ENCODE measurements at places on chromosomes 5 and 9.
A peak's percentile ranks its signal among the peaks of the same experiment; 100 is the strongest.

GRCh38 chr5:80251636-80252035 lies 4.2 kb downstream of the SERINC5 start:
- DNase-seq, result no peak

DNA sequence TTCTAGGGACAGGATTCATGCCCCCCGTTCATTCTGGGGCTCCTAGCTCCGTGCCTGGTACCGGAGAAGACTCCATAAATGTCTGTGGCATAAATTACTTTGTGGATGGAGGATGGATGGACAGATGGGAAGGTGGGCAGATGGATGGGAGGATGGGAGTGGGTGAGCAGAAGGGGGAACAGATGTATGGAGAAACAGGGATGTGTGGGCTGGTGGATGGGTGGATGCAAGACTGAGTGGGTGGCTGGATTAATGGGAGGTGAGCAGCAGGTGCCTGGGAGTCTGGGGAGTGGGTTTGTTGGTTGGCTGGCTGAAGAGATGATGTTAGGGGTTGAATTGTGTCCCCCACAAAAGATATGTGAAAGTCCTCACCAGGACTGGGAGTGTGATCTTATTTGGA lies 43.5 kb downstream of the SARDH start:
- no peak for DNase-seq

DNA sequence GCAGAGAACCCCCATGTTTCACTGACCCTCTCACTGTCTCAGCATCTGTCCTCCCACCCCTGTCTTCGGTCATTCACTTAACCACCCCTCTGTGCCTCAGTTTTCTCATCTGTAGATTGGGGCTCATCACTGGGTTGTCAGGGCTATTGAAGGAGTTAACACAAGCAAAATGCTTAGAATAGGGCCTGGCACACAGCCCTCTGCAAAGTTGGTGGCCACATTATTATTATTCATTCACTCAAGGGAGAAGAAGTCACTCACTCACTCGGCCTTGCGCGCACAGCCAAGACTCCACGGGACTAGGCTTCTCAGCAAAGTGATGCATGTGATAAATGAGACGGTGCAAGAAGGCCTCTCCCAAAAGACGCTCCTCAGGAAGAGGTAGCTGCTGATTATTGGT lies 8.0 kb downstream of the PDGFRB start:
- DNase-seq, result no peak

- DNase-seq, result no peak
These were observed 14.3 kb downstream of the CD180 start for GRCh38 chr5:67182301-67182790.

DNA sequence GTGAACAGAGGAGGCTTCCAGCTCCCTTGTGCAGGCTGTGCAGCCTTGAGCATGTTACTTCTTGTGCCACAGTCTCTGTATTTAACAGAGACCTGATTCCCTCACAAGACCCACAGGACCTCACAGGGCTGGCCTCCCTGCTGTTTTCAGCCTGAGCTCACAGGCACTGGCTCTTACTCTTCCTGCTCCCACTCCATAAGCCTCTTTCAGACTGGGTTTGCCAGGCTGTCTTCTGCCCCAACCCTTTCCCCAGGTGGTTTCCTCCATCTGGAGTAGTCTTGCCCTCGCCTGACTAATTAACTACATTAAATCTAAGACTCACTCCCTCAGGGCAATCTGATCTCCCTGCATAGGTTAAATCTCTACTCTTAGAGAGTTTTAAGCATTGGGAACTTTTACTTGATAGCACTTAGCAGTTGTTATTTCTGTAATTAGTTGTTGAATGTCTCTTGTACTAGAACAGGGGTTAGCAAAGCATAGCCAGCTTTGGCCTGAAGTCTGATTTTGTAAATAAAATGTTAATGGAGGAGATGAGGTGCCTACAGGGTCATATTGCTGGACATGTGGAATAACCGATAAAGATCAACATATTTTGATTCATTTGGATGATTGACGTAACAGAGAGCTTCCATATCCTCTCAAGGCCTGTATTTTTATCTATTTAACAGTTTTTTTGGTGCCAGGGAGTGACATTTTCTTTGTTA lies 28.6 kb upstream of the SPATA31E1 start:
- DNase-seq, result no peak

DNA sequence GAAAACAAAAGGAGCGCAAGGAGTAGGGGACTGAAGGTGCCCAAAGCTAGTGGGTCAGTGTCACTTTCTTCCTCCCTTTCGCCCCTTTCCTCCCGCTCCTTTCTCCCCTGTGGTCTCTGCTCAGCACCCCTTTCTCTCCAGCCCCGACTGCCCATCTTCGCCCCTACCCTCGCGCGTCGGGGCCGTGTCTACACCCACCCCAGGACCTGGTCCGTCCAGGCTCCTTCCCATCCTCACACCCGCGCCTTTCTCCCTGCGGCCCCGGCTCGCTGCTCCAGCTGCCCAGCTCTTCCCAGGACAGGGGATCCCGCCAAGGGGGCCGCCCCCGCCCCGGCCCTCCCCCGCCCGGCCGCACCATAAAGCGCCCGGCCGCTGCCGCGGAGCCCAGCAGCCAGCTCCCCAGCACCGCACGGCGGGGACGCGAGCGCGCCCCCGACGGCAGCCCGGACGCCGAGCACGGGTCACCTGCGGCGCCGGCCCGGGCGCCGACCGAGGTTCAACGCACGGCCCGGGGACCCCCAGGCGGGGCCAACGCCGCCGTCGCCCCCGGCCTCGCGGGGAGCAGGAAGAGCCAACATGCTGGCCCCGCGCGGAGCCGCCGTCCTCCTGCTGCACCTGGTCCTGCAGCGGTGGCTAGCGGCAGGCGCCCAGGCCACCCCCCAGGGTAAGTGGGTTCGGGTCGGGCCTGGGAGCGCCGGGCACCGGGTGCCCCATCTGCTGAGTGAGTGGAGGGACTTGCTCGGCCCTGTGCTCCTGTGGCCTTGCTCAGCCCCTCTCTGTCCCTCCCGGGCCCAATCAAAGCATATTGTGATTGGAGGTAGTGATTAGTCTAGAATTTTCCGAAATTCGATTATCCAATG lies at the start of gene THBS4:
Gene THBS4 (plus strand): TSS at position 387 of the 860 bp plus-strand sequence. CDS start 190 bp downstream, at position 577.
- DNase-seq, result no peak

DNA sequence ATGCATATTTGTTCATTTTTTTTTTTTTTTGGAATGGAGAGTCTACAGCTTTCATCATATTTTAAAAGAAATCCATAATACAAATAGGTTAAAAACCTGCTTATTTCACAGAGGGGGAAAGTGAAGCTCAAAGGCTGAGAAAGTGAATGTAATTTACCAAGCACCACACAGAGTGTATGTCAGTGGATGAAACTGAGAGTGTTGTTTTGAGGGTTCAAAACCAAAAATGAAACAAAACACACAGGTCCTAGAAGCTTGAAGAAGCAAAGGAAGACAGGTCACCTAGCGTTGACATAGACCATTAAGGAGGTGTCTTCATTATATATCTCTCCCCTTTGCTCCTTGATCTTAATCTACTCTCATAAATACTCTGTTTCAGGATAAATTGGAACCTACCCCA lies 7.5 kb downstream of the NMUR2 start:
- no peak for DNase-seq

DNA sequence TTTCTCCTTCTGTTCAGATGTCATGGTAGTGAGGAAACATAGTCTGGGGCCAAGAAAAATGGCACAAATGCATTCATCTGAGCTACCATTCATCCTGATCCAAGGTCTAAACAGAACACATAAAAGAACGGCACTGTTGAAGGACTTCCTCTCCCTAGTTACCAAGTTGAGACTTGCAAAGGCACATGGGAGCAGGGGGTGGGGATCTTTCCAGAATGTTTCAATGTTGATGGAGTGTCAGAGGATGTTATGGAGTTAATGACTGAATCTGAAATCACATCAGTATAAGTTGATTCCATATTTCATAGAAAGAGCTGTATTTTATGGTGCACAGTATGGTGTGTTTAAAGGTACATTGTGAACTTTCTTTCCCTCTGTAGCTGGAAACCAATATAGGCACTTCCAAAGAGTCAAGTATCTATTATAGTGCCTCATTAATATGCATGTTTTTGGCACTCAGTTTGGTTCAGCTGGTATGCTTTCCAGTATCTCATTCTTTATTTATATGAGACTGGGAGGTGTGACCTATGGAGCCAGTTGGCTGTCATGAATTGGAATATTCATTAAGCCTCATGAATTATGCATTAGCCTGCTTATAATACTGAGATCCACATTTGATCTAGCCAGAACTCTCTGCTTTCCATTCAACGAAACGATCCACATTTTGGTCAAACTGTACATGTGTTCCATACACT lies 603.0 kb downstream of the NR2F1-AS1 start:
- DNase-seq, result no peak

- DNase-seq, result no peak
These were observed 204.1 kb downstream of the EBF1 start for GRCh38 chr5:158895588-158895987.

GRCh38 chr5:63686938-63687337 lies 275.3 kb downstream of the HTR1A start:
- no peak for DNase-seq

GRCh38 chr5:73678322-73678740 lies 52.3 kb downstream of the ARHGEF28 start:
- no peak for DNase-seq

DNA sequence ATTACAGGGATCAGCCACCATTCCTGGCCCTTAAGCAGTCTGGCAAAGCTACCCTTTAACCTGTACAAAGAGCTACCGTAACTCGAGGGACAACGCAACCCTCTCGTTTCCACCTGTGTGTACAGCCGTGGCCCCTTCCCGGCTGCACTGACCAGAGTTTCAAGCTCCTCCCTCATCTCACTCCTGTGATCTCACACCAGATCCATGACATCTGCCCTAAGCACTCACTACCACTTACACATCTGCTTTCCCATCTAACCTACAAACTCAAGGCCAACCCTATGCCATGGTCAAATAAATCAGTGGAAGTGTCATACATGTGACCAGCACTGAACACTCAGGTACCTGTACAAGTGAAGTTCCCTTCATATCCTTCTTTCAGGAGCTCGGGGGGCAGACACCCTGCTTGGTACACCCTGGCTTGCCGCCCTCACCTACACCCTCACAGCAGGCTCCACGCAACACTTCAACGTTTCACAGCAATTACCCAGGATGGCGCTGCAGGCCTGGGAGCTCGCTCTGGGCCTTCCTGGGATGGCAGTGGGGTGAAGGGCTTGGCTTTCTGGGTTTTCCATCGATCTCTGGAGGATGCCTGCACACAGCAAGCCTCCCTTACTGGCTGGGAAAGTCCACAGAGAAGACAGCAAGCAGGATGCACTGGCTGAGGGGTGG lies 61.7 kb downstream of the PRRT1B start:
- no peak for DNase-seq

- no peak for DNase-seq
These were observed 744.3 kb upstream of the CTNND2 start for GRCh38 chr5:12648558-12648957.

GRCh38 chr5:143182901-143183820 lies 220.3 kb downstream of the NR3C1 start:
- DNase-seq, result peak; percentile 8

- no peak for DNase-seq
These were observed 37.0 kb upstream of the RAB3C start for GRCh38 chr5:58545912-58546311.
